ENCODE measurements at places on chromosomes 1 and 21. TPM values are rescaled to one million over a fixed set of nuclear protein-coding genes. Genes with fewer than 3 reads are reported as not detected.

Gene OR14K1
- total RNA-seq = not detected

Gene LTN1
- 21.2 TPM for total RNA-seq

Gene FALEC
- not detected for total RNA-seq

Gene CD34
- 0.02 TPM for total RNA-seq

Gene AXDND1
- total RNA-seq = 0.57 TPM

Gene ARHGAP29
- 0.37 TPM for total RNA-seq

Gene HSD11B1
- 8.0 TPM for total RNA-seq

Gene CD2
- total RNA-seq = 251 TPM

Gene KCNJ9
- total RNA-seq = not detected

Gene SLAMF1
- 112 TPM for total RNA-seq

Gene TMEM269
- 0.57 TPM for total RNA-seq

Gene CFHR5
- total RNA-seq = not detected

Gene ILDR2
- 9.1 TPM for total RNA-seq

Gene HPDL
- total RNA-seq = 10.7 TPM

Gene PAPPA2
- 0.19 TPM for total RNA-seq

Gene DMRTA2
- total RNA-seq = 0.07 TPM

Gene SYT2
- total RNA-seq = not detected

Gene GCSAML
- not detected for total RNA-seq

Gene LCE1B
- not detected for total RNA-seq

Gene C21orf91
- 25.8 TPM for total RNA-seq

Gene PRAMEF8
- total RNA-seq = not detected

Gene MANEAL
- total RNA-seq = 0.69 TPM

Gene TMPRSS3
- 11.5 TPM for total RNA-seq

Gene OR2L5
- not detected for total RNA-seq

Gene CA6
- 0.62 TPM for total RNA-seq

Gene NPHS2
- total RNA-seq = not detected

Gene FGR
- 0.10 TPM for total RNA-seq

Gene RGS18
- not detected for total RNA-seq

Gene TRIM46
- total RNA-seq = 3.2 TPM

Gene CASZ1
- 2.0 TPM for total RNA-seq

Gene GPATCH3
- 8.5 TPM for total RNA-seq

Gene RGS1
- total RNA-seq = 4.4 TPM

Gene FBXO2
- 1.1 TPM for total RNA-seq

Gene TNFSF4
- total RNA-seq = 0.62 TPM

Gene LCE1F
- not detected for total RNA-seq

Gene PPIAL4G
- 0.10 TPM for total RNA-seq

Gene SPRR1B
- total RNA-seq = not detected

Gene IL10
- total RNA-seq = not detected

All from activated naive CD4-positive, alpha-beta T cell treated with anti-CD3 and anti-CD28 coated beads for 36 hours (primary cell).